Caudate nucleus (tissue), 63 donors: ENCODE measurements at places on chromosomes 1 and 21.

GRCh38 chr1:35442734-35443133 is 114.5 kb downstream of the KIAA0319L start:
- DNase-seq: no peak

GRCh38 chr1:187465441-187465840 is 636.7 kb downstream of the PLA2G4A start:
- DNase-seq: no peak

DNA sequence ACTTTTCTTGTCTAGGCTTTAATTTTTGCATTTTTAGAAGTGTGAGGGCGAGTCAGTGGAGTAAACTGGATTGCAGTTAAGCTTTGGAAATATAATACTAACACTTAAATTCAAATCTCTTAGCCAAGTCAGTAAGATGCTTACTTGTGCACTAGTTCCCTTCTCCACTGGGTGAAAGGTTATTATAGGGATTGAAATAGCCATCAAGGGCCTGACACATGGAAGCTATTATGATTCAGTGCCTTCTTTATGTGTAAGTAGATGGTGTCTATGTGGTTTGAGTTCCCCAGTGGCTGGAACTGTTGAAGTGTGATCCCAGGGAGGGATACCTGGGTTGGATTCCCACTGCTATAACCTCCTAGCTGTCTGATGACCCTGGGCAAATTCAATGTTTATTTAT is 24.7 kb upstream of the DMRTA2 start:
- no peak for DNase-seq

GRCh38 chr1:64482720-64483119 is 12.8 kb downstream of the CACHD1 start:
- no peak for DNase-seq

GRCh38 chr1:174799136-174799479 is 200.6 kb upstream of the CACYBP start:
- DNase-seq: no peak

DNA sequence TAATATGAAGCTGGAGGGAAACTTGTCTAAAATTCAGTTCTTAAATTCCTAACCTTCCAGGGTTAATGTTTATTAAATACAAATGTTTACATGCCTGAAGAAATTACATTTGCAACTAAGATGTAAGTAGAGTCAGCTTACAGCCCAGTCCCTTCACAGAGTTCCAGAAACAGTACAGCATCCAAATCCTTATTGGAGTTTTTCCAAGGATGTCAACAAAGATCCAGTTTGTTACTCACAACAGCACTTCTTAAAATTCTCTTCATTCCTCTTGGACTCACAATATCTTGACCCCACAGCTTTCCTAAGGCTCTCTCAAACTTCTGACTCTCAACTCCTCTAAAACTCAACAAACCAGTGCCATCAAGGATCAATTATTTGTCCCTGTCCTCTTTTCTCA is 50.1 kb upstream of the RWDD3 start:
- no peak for DNase-seq

DNA sequence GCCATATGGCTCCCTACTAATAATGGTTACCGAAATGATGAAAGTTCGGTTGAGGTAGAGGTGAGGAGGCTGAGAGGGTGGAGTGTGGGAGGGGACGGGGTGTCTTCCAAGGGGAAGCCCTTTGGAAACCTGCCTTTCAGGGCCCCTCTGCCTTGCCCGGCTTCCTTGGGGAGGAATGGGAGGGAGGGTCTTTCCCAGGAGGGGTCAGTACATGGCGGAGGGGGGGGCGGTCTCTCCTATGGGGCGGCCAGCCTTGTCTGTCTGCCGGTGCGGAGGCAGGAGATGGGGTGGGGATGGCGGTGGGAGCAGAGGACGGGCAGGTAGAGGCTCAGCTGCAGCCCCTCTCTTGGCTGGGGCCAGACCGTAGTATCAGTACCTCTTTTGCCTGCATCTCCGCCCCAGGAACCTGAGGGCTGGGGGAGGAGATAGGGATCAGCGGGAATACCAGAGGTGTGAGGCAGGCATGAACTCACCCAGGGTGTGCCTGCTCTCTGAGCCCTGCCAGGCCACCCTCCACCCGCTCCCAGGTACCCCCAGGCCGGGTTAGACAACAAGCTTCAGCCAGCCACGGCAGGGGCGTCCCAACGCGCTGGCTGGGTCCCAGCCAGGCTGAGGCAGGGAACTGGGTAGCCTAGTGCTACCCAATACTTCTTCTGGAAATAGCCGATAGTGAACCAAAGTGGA is 79.4 kb upstream of the POU3F1 start:
- no peak for DNase-seq

GRCh38 chr1:35768350-35769187 is 1.2 kb downstream of the CLSPN start:
- no peak for DNase-seq

DNA sequence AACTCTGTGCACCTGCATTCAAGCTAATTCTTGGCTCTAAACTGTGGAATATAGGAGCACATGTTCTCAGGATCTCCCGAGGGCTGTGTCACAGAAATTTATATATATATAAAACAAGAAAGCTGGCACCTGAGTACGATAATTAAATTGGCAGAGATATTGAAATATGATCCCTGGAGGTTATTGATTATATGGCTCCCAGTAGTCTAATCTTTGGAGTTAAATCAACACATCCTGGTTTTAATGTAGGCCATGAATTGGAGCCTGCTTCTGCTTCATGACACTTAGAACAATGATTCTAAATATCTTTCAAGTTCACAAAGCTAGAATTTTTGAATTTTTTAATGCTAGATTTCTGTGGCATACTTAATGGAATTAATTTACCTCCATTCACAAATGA is 84.3 kb downstream of the CTH start:
- no peak for DNase-seq

DNA sequence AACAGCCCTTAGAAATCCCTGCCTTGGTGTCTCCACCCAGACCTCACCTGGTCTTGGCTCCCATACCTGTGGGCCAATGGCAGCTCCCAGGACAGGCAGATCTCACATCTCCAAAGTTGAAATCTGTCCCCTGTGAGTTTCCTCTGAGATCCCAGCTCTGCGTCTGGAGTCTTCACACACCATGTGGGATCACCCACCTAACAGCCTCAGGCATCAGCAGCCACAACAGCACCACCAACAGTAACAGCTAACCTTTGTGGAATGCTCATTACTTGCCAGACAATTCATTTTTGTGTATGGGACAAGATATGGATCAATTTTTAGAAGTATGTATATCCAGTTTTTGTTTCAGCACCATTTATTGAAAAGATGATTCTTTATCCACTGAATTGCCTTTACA is 523.2 kb downstream of the MATN1 start:
- DNase-seq: no peak
